Activated CD8-positive, alpha-beta memory T cell treated with anti-CD3 and anti-CD28 coated beads, Interleukin-2, amount 10 ng/mL, durations not matched to agents 7 days and 5 days (primary cell): ENCODE measurements at places on chromosomes 11 and 22. TPM values are rescaled to one million over a fixed set of nuclear protein-coding genes. Genes with fewer than 3 reads are reported as not detected.

Gene PHLDA2
- 3.6 TPM for total RNA-seq

Gene FOLR3
- not detected for total RNA-seq

Gene WBP2NL
- total RNA-seq, result 0.91 TPM

Gene IGLL1
- 2.0 TPM for total RNA-seq

Gene SYT9
- not detected for total RNA-seq

Gene ZNF215
- total RNA-seq, result 1.4 TPM

Gene BSX
- total RNA-seq, result not detected

Gene UPK3A
- not detected for total RNA-seq

Gene LMO1
- not detected for total RNA-seq

Gene KCNJ1
- not detected for total RNA-seq

Gene DGCR6
- 1.1 TPM for total RNA-seq

Gene TEAD1
- 0.26 TPM for total RNA-seq

Gene FAM181B
- not detected for total RNA-seq

Gene ANO9
- total RNA-seq, result 79.4 TPM

Gene MYBPC3
- not detected for total RNA-seq

Gene KLHL35
- not detected for total RNA-seq

Gene ADAMTS15
- total RNA-seq, result not detected

Gene SLC1A2
- total RNA-seq, result not detected

Gene P2RY6
- not detected for total RNA-seq

Gene RIMBP3B
- 0.05 TPM for total RNA-seq

Gene TRMT2A
- 98.1 TPM for total RNA-seq

Gene C1QTNF6
- total RNA-seq, result 7.4 TPM

Gene PRSS23
- 0.85 TPM for total RNA-seq

Gene CYB5R2
- total RNA-seq, result 2.4 TPM

Gene OR2AG1
- not detected for total RNA-seq

Gene MRGPRX4
- not detected for total RNA-seq

Gene FADS3
- total RNA-seq, result 2.6 TPM

Gene CCDC73
- total RNA-seq, result 0.47 TPM

Gene EFCAB6
- total RNA-seq, result 0.32 TPM

Gene LRRN4CL
- total RNA-seq, result 0.15 TPM

Gene TMEM191C
- 0.99 TPM for total RNA-seq
